T-helper 17 cell (primary cell): ENCODE measurements at places on chromosomes 1 and 21.
A peak's percentile ranks its signal among the peaks of the same experiment; 100 is the strongest.

- DNase-seq = no peak
These were observed 282.9 kb downstream of the PTPRU start for GRCh38 chr1:29519108-29519787.

- DNase-seq = peak; percentile 67
These were observed at the start of gene WDR26 for GRCh38 chr1:224434691-224435317. WDR26 (minus strand) TSS chr1:224434797.

- no peak for DNase-seq
These were observed 8.2 kb upstream of the ST6GALNAC3 start for GRCh38 chr1:76066394-76066793.

DNA sequence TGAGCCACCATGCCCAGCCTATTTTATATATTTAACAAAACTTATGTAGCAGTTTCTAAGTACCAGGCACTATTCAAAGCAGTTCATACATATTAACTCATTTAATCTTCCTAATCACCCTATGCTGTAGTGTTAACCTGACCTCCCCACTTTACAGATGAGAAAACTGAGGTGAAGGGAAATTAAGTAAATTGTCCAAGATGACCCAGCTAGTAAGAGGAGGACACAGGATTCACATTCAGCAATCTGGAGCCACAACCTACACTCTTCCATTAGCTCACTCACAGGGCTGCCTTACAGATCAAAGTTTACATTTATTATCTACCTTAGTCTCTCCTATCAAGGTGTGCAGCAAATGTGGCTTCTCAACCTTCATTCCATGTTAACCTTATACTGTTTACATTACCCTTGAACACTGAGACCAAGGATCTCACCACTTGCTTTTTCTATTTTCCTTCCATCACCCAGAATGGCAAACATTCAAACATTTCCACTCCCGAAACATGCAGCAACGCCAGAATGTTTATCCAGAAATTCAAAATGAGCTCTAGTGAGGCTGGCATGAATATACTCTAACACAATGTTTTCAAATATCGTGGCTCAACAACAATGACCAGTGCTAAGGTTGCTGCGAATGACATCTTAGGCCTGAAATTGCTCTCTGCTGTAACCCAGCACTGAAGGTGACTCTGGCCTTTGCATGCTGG, 24.5 kb downstream of the HIVEP3 start:
- no peak for DNase-seq

DNA sequence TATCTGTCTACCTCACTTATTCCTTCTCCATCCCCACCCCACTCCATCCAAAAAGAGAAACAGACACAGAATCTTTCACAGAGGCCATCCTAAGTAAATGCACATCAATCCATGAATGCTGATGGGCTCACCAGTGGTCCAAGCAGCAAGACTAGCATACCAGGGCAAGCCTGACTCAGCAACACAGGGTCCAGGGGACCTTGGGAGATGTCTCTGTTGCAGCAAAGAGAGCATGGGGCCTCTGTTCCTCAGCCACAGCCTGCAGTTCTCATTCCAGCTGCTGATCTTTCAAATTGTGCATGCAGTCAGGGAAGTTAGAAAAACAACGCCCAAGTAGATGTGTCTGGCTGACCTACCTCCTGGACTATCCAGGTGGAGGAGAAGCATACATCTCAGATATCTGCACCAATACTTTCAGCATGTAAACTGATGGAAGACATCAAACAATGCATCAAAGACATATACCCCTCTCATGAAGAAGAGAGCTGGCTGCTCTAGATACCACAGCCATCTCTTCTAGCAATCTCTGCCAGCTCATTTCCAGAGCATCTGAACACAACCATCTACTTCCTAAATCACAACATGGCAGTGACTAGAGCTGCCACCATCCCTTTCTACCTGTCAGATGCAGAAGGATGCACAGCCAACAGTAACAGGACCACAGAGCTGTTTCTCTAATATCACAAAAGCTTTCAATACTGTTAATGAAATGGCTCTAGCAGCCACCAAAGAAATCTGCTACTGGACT, 54.5 kb downstream of the CD34 start:
- DNase-seq = no peak

DNA sequence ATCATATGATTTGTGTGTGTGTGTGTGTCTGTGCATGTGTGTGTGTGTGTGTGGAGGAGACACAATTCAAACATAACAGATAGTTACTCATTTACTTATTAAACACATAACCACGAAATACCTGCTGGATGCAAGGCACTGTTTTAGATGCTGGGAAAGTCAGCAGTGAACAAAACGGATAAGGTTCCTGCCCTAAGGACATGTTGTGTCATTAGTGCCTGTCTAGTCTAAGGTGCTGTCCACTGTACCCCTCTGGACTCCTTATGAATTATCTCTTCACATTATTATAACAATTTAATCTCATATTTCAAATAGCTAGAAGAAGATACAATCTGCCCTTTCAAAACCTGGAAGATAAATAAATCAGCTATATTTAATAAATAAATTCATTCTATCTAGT, 162.4 kb downstream of the PLPPR5 start:
- no peak for DNase-seq

- DNase-seq = no peak
These were observed 3.6 kb downstream of the ETS2 start for GRCh38 chr21:38809198-38809878.

- peak; percentile 61 for DNase-seq
These were observed at the start of gene ARHGEF2 for GRCh38 chr1:155978325-155978972. ARHGEF2 (minus strand) TSS chr1:155978547; CDS start chr1:155978427, 120 bp downstream.

DNA sequence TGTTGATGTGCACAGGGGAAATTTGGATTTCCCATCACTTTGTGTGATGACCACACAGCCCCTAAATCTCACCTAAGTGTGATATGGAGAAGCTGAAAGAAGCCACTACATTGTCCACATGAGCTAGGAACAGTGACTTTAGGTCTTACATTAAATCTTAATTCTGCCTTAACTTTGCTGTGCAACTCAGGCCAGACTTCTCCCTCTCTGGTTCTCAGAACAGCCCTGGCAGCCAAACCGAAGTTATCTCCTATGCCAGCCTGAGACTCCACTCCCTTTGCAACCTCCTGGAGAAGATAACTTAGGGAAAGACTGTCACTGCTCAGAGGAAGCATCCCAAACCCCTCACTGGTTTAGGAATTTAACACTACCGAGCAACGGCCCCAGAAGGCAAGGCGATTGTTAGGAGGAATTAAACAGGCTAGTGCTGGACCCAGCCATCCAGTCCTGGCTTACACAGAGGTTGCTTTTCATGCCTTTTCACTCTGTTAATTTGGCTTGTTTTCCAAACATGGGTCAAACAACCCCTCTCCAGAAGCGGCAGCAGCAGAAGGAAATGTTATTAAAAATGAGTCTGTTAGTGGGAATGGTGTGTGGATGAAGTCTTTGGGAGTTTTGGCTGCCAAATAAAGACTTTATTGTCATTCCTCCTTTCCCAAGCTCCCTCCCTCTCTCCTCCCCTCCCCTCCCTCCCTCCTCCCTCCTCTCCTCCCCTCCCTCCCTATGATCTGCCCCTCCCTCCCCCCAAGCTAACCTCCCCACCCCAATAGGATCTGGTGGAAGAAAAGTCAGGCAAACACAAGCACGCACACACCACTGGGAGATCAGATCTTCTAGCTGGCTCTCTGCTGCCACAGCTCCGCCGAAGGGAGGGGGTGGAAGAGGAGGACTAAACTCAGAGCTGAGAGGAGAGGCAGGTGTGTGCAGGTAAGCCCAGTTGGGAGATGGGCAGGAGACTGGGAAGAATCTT, at the start of gene PRELP:
PRELP (plus strand) TSS at position 795 of the 970 bp plus-strand sequence. CDS start 7,379 bp downstream, outside the sequence.
- DNase-seq = no peak

DNA sequence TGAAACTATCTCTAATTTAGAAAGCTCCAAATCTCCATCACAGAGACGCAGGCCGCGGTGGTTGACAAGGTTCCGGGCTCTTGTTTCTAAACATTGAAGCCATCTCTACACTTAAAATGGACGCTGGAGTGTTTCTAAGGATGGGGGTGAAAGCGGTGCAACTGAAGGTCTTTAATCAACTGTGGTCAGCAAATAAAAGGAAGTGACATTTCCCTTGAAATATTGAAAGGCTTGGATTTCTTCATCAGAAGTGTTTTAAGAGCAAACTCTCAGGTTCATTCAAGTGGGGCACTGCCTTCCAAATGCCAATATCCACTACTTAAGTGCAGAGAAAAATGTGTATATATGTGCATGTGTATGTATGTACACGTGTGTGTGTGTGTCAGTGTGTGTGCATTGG, 117.3 kb downstream of the KAZN start:
- no peak for DNase-seq

DNA sequence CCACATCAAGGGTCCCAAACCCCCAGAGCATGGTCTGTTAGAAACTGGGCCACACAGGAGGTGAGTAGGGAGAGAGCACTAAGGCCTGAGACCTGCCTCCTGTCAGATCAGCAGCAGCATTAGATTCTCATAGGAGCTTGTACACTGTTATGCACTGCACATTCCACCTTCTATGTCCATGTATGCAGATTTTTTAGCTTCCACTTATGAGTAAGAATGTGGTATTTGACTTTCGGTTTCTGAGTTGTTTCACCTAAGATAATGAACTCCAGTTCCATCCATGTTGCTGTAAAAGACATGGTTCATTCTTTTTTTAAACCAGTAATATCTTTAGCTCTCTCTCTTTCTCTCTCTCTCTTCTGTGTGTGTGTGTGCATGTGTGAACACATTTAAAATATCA, 663 bp upstream of the GBP6 start:
- DNase-seq = no peak

DNA sequence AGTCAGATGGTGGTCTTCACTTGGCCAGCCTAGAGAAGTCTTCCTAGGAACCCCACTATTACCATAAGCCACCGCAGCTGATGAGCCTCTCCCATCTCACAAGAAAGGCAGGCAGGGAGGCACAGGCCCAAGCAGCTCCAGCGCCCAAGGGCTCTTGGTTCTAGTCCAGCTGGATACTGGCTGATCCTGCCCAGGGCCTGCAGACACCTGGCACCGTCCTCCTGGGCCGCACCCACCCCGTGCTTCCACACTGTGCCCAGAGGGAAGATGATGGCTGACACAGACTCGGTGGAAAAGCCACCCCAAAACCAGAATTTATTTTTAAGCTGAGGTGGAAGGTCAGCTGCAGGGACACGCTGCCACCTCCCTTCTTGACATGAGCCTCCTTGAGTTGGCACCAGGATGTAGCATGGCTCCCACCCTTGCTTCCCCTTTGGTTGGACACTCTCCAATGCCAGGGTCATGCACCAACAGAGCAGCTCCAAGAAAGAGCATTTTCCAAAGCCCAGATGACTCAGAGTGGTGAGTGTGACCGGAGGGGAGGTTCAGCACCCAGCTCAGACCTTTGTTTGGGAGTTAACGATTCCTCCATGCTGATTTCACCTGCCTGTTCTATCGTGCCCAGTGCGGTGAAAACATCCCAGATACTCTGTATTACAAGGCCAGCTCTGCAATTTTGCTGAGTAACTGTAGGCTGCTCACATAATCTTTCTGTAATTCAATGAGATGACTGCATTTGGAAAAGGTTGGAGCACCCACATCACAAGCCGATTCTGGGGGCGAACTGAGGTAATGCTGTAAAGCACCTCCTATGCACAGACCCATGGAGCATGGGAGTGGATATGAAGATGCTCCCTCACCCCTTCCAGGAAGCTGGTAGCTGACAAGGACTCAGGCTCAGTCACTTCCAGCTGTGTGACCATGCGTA, 63.1 kb upstream of the SLC2A1 start:
- no peak for DNase-seq

DNA sequence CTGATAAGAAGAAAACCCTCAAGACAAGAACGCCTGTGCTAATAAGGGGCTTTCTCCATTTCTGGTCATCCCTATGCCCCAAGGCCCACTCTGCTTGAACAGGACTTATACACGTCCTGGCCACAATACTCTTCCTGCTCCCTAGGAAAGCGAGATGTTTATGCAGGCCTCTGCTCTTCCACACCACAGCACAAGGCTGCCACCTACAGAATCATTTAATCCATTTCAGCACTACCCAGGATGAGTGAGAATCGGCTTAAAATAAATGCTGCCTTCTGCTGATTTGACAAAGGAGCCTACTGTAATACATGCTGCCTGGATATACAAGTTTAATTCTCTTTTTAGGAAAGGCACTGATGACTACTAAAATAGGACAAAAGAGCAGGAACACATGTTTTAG, 29.4 kb downstream of the FRRS1 start:
- no peak for DNase-seq

DNA sequence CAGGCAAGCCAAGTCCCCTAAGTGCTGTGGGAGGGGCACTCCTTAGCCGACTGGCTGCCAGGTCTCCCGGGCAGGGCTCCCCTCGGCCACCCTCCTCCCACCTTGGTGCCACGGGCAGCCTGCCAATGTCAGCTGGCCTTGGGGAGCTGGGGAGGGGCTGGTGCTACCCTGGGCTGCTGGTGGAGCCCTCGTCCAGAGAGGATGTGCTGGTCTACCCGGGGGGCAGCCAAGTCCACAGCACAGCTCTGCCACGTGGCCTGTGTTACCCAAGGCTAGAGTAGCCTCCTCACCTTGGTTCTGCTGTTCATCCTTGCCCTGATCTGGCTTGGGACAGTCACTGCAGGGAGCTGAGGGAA, 42.9 kb downstream of the CRYAA start:
- no peak for DNase-seq

DNA sequence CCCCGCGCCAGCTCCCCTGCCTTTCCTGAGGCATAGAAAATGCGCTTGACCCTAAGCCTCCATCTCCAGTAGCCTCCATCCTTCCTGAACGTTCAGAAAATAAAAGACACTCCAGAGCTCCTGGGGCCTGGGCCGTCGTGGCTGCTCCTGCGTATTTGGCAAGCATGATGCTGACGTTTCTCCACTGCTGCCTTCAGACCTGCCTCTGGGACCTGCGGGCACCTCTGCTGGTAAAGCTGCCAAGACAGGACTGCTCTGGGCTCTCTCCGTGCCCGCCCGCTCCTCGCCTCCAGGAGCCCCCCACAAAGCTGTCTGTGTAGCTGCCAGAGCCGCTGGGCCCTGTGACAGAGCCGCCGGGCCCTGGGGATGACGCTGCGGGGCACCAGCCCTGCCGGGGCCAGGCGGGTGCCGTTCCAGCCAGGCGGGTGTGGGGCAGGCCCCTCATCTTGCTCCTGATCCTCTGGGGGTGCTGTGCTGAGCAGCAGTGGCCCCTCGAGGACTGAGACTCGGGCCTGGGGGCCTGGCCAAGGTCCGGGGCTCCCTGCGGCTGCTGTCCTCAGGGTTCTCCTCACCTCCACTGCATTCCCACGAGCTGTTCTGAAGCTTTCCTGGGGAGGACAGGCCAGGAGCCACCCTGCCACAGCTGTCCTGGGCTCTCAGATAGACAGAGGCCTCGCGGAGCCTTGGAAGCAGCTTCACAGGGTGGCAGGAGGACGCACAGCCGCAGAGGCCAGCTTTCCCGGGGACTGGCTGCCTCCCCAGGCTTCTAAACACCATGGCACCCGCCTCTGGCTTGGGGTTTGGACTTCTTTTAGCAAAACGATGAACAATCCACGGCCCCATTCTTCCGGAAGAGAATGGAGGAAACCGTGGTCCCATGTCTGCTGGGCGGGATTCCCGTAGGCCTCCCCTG, 48.1 kb downstream of the MORN1 start:
- DNase-seq = no peak
